BE2C (cell line): ENCODE measurements at places on chromosomes 16 and 17.
A peak's percentile ranks its signal among the peaks of the same experiment; 100 is the strongest.

DNA sequence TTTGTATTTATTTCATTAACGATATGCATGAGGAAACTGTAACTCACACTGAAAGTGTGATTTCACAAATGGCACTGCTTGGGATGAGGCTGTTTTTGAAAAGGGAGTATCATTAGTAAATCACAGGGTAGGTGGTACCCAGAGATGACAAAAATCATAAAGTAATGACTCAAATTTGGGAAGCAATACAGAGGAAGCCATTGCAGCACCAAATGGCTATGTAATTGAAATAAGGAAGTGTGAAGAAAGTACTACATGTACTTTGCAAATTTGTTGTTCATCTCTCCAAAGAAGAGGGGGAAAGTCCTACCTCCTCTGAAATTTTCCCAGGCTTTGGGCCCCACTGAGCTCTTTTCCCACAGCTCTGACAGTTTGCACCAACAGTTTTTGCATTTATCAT lies 12.3 kb upstream of the ABCC12 start:
- DNase-seq, result no peak

GRCh38 chr16:8645141-8645521 lies 23.6 kb downstream of the METTL22 start:
- no peak for DNase-seq

- no peak for DNase-seq
These were observed 344.5 kb upstream of the EEF2KMT start for GRCh38 chr16:5442054-5442453.

GRCh38 chr16:3642397-3643094 lies 11.9 kb upstream of the DNASE1 start:
- peak; percentile 93 for DNase-seq

- DNase-seq, result no peak
These were observed 21.7 kb upstream of the SMURF2 start for GRCh38 chr17:64683796-64684195.

GRCh38 chr16:27217256-27217655 lies 13.9 kb downstream of the KDM8 start:
- peak; percentile 40 for DNase-seq

DNA sequence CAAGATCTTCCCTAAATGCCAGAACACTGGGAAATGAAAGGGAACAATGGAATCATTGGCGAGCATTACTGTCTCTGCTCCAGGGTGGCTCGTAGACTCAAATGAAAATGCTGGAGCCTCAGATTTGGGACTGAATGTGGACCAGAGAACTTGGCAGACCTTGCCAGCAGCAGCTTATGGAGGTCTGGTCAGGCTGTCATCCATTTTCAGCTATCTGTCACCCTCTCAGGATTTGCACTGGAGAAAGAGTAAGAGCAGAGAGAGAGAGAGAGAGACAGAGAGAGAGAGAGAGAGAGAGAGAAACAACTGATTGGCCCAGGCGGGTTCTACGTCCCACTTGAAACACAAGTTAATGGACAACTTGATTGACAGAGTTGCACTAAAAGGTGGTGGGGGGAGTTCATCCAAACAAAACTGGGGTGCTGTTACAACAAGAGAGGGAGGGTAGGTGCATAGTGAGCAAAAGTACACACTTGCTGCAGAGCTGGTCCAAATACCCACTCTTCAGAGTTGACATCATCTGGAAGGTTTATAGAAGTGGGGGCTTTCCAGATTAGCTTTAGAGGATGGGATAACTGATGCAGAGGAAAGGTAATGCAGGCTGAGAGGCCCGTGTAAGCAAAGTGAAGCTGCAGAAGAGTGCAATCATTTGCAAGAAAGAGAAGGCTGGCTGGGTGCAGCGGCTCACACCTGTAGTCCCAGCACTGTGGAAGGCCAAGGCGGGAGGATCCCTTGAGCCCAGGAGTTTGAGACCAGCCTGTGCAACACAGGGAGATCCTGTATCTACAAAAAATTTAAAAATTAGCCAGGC lies 16.5 kb upstream of the NSMCE1 start:
- no peak for DNase-seq

GRCh38 chr16:4888428-4889135 lies 41.3 kb downstream of the UBN1 start:
- no peak for DNase-seq

DNA sequence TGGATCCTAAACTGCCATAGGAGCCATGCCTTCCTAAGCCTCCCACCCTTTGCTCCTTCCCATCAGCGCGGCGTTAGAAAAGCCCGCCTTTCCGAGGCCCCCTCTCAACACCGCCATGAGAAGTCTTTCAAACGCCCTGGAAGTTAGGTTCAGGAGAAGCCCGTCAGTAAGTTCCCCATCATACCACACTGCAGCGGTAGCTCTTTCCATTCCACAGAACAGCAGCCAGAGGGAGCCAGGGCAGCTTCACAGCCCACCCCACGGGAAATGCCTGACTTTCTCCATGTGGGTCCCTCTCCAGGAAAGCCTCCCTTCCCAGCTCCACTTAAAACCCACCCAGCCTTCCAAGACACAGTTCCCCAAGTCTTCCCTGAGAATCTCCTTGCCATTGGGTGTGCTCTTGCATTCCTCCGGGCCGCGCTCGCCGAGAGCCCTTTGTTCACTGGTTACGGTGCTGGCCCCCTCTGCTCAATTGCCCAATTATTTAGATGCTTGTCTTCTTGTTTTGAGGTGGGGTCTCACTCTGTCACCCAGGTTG lies 28.7 kb downstream of the KIAA0513 start:
- peak; percentile 36 for DNase-seq

GRCh38 chr17:6641247-6641863 lies 495 bp downstream of the TXNDC17 start:
- no peak for DNase-seq

DNA sequence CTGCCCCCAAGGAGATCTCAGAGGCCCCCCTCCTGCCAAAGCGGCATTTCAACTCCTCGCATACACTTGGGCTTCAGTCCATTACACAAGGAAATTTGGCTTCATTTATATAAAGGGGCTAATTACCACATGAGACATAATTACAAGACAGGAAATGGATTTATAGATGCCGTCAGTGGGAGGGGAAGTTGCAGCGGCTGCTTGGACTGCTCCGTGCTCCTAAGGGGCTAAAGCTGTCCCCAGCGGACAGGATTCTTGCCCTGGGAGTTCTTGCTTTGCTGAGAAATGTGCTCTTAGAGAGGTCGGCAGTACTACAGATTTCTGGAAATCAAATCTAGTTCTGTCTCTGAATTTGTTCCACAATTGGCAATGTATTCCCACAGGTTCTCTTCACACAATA lies 57.2 kb upstream of the NLK start:
- no peak for DNase-seq

DNA sequence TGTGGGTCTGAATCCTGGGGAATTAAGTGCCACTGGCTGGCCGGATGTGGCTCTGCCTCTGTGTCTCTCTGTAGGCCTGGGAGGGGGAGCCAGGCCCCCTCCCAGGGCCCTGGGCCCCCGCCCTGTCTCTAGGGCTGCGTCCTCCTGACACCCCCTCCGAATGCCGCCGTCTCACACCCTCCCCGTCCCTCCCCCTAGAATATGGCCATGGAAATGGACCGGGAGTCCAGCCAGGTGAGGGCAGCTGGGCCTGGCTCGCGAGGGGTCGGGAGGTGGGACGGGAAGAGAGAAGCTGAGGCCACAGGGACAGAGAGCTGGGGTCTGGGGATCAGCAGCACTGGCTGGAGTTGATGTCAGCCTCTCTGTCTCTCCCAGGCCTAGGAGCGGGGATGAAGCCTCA lies 16.1 kb upstream of the PKMYT1 start:
- DNase-seq, result no peak

DNA sequence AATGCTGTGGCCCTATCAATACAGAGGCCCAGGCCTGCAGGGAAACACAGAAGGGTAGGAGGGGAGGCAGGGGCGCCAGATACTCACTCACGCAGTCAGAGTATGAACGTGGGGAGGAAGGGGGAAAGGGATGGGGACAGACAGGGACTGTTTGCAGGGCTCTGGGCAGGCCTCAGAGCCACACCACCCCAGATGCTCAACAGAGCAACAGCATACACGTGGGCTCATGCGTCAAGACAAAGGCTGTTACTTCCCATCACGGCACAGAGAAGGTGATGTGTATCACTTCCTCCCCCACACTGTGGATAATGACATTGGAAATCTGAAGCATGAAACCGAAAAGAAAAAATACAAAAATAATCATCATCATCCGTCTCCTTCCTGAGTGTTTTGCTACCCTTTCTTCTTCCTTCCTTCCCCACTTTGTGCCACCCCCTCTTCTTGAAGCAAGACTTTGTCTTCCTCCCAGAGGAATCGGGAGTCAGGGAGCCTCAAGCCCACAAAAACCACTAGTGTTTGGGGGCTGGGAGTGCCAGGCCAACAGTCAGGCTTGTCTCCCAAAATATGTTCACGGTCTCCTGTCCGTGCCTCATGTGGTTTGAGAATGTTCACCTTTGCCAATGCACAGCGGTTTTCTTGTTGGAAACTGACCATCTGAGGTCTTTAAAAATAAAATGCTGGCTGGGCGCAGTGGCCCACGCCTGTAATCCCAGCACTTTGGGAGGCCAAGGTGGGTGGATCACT lies 20.1 kb downstream of the SLC39A11 start:
- DNase-seq, result no peak

- DNase-seq, result no peak
These were observed 302.9 kb downstream of the CPPED1 start for GRCh38 chr16:12500771-12501170.

GRCh38 chr16:15810411-15810810 lies 46.4 kb downstream of the MYH11 start:
- DNase-seq, result no peak

DNA sequence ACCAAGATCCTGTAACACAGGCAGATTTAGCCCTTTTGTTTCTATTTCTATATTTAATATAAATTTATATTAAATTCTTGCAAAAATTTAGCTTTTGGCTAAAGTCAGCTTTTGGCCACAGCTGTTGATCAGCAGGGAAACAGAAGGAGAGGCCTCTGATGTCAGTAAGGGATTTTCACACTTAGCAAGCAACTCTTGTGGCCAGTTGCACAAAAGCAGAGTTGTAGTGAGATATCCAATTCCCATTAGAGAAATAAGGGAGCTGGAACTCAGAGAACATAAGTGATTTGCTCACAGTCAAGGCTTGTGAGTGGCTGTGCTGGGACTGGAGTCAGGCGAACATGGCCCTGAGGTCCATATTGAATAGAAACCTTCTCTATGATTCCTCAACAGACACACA lies 16.7 kb upstream of the HEATR6 start:
- DNase-seq, result no peak

- peak; percentile 53 for DNase-seq
These were observed 1.3 kb upstream of the SLC6A4 start for GRCh38 chr17:30236766-30237165.

DNA sequence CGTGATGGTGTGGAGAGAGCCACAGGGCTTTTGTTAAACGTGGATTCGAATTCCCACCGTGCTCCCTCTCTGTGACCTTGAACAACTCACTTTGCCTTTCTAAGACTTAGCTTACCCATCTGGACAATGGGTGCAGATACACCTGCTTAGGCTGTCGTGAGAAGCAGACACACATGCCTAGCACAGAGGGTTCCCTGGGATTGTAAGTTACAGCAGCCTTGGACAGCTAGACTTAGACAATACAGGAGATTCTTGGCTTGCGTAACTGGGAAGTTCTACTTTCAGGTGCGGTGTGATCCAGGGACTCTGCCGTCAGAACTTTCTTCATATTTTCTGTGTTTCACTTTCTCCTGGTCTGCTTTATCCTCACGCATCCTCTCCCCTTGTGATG lies 127.0 kb downstream of the ABCC1 start:
- DNase-seq, result no peak

DNA sequence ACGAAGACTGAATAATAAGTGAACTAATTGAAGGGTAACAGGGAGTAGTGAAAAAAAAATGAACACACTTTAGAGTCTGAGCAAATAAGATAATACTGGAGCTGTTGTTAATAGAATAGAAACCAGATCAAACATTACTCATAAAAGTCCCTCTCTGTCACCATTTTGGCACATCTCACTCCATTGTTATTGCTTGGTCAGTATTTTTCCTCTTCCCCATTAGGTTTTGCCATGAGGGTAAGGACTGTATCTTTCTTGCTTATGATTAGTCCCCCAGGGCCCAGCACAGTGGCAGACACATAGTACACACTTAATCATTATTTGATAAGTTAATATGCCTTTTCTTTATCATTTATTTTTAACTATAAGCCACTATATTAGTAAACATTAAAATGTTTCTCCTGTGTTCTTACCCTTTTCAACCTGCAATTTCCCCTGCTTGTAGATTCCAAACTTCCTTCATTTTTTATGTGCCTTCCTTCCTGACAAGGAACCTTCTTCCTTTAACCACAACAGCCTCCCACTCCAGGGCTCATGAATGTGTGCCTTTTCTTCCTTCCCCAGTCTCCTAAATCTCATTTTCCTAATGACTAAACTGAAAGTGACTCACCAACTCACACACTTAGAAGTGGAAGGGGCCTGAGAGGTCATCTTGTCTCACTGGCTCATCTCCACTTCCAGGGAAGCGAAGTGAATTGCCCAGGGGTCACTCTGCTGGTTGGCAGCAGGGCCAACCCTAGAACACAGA lies 88.2 kb upstream of the HAS3 start:
- no peak for DNase-seq

- DNase-seq, result no peak
These were observed 27.1 kb downstream of the HNF1B start for GRCh38 chr17:37717627-37718323.

GRCh38 chr17:51647067-51647466 lies 386.7 kb downstream of the UTP18 start:
- no peak for DNase-seq

DNA sequence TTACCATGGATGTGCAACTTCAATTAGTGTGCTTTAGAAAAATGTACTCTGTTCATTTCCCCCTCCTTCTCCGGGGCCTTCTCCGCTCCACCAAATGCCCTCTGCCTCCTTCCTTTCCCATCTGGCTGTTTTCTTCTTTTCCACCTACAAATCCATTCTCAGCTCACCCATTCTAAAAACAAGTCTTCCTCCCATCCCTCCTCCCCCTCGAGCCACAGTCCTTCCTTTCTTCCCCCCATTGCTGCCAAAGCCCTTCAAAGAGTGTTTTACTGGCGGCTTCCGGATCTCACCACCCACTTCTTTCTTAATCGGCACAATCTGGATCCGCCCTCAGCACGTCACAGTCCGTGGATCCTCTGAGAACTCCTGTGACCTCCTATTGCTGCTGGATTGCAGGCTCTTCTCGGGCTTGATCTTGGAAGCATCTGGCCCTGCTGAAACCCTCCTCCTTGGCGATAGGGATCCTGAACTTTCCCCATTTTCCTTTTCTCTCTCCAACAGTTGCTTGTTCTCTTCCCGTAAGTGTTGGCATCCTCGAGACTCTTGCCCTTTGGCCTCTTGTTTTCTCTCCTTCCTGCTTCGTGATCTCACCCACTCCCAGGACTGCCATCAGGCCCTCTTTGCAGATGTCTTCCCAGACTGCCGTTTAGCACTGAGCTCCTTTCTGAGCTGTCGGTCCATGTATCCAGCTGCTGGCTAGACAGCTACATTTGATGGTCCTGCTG lies 36.0 kb upstream of the FBXO47 start:
- DNase-seq, result no peak
